ENCODE measurements at places on chromosomes 4 and X. TPM values are rescaled to one million over a fixed set of nuclear protein-coding genes. Genes with fewer than 3 reads are reported as not detected.

The FOXR2 gene
- not detected for total RNA-seq

The DACH2 gene
- total RNA-seq, result 0.16 TPM

The SYNPO2 gene
- total RNA-seq, result 1.3 TPM

The SPARCL1 gene
- total RNA-seq, result 1.0 TPM
